ENCODE measurements at places on chromosomes 6 and 20. TPM values are rescaled to one million over a fixed set of nuclear protein-coding genes. Genes with fewer than 3 reads are reported as not detected.

DNA sequence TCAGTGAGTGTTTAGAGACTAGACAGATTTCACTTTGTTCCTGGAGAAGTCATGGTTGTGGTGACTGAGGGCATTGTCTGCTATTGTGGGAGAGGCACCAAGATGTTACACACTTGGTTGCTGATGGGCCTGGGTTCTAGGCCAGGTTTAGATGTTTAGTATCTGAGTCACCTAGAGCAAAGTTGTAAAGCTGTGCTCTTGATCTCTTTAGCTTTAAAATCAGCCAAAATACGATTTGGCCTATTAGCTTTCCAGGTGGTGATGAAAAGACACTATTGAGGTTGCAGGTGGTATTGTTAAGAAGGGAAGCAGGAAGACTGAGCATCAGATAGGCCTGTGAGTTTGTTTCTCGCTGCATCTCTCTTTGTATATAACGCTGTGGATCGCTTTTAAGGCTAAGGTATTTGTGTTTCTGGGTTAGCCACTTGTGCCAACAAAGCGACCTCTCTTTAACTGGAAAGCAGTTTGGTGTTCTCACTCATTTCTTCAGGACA lies 48.6 kb downstream of the FOXO3 start:
- H3K27ac ChIP-seq: no peak overlapping the region
- H3K4me1 ChIP-seq: peaks cover 3% of the 10 kb centered on the region
- H3K36me3 ChIP-seq: peaks cover 3% of the 10 kb centered on the region
- H3K4me3 ChIP-seq: no peak overlapping the region

DNA sequence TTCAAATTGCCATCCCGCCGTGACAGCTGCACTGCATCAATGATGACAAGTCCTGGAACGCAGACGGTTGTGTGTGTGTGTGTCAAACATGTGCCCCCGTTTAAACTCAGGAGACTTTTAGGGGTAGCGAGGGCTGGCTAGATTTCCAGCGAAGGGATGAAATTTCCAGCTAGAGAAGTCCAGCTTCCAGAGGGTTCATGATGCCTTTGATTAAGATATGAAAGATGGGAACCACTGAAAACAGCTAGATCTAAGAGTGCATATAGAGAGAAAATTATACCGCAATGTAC lies 644 bp downstream of the KIZ start:
- H3K36me3 ChIP-seq: no peaks in the 10 kb centered on the region
- H3K4me3 ChIP-seq: peak overlapping the region; percentile 87
- H3K4me1 ChIP-seq: peaks cover 21% of the 10 kb centered on the region
- DNase-seq: no peak
- H3K27ac ChIP-seq: peak overlapping the region; percentile 93

- DNase-seq: no peak
- H3K36me3 ChIP-seq: no peaks in the 10 kb centered on the region
- H3K27ac ChIP-seq: no peak overlapping the region
Observed at GRCh38 chr6:77424761-77425160, 38.5 kb downstream of the HTR1B start.

DNA sequence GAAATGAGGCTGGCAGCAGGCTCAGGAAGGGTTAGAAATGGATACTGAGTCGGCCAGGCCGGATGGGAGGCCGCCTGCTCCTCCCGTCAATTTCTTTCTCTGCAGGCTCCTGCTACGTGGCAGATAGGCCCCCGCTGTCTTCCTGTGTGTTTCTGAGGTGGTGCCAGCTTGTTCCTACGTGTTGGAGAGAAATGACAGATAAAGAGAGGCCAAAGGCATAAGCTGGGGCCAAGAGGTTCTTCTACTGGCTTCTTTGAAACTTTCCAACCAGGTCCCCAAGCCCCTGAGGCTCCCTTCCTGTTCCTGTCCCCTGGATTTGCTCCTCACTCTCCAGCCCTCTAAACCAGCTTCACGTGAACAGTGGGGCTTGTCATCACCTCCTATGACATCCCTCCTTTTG lies 76.8 kb downstream of the TCP11 start:
- no peak overlapping the region for H3K27ac ChIP-seq
- H3K4me3 ChIP-seq: no peak overlapping the region
- no peaks in the 10 kb centered on the region for H3K36me3 ChIP-seq
- H3K4me1 ChIP-seq: peaks cover 22% of the 10 kb centered on the region

DNA sequence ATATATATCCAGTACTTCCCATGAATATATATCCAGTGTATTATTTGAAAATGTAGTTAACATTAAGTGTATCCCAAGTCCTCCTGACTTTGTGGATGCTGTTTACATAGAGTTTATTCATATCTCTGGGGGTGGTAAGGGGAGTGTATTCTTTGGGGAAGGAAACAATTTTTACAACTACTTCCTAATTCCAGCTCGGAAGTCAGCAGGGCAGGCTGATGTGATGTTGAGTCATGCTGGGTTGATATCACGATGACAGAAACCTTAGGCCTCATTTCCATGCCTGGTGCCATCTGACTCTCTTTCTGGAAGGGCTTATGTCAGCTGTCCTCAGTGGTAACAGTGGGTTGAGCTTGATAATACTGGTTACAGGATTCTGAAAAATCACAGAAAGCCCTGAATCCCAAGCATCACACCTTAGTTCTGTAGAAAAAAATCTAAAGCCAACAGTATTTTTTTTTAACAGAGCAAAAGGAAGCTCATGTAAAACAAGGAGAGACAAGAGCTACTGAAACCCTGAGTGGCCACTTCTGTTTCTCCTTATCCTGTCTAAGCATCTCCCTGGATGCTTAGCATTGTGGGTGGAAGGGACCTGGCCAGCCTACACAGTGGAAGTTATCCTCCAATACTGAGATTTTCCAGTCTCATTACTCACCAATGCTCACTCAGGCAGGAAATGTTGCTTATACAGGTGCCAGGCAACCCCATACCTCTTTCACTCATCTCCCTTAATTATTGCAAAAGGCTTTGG lies 75.2 kb upstream of the IYD start:
- peaks cover 6% of the 10 kb centered on the region for H3K27me3 ChIP-seq
- no peak for DNase-seq
- no peaks in the 10 kb centered on the region for H3K36me3 ChIP-seq
- H3K4me3 ChIP-seq: no peak overlapping the region
- no peaks in the 10 kb centered on the region for H3K4me1 ChIP-seq

GRCh38 chr6:48229841-48230240 lies 118.8 kb upstream of the PTCHD4 start:
- DNase-seq: no peak
- no peak overlapping the region for H3K27ac ChIP-seq
- H3K36me3 ChIP-seq: no peaks in the 10 kb centered on the region
- no peaks in the 10 kb centered on the region for H3K27me3 ChIP-seq

- H3K4me3 ChIP-seq: no peak overlapping the region
- peaks cover 4% of the 10 kb centered on the region for H3K4me1 ChIP-seq
- DNase-seq: no peak
- no peaks in the 10 kb centered on the region for H3K36me3 ChIP-seq
Observed at GRCh38 chr6:145621776-145622175, 113.5 kb downstream of the EPM2A start.

DNA sequence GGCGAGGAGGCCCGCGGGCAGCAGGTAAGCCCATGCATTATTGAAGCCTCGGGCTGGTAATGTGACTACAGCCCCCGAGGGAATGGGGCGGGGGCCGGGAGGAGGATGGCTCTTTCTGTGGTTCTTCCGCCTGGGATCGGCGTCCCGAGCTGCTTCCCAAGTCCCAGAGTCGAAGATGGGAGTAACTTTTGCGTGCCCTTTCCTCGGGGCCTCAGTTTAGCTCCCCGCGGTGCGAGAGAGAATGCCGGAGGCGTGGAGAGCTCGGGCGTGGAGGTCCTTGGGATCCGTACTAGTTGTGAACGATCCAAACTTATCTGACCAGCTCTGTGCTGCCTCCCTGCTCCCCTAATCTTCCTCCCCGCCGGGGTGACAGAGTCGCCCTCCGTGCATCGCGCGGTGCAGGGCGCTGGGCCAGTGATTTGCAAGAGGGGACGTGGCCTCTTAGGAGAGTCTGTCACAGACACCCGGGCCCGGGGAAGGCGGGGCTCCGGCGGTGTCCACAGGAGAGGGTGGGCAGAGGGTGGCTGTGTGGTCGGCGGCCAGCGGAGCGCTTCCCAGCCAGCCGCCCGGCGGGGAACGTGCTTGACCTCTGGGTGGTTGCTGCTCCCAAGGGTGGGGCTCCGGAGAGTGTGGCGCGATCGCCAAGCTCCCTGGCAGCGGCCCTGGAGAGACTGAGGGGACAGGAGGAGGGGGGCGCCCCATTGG lies 815 bp downstream of the UTRN start:
- no peaks in the 10 kb centered on the region for H3K36me3 ChIP-seq
- peak overlapping the region; percentile 91 for H3K4me3 ChIP-seq
- DNase-seq: peak; percentile 39
- H3K27me3 ChIP-seq: peaks cover 31% of the 10 kb centered on the region
- H3K4me1 ChIP-seq: peaks cover 22% of the 10 kb centered on the region

DNA sequence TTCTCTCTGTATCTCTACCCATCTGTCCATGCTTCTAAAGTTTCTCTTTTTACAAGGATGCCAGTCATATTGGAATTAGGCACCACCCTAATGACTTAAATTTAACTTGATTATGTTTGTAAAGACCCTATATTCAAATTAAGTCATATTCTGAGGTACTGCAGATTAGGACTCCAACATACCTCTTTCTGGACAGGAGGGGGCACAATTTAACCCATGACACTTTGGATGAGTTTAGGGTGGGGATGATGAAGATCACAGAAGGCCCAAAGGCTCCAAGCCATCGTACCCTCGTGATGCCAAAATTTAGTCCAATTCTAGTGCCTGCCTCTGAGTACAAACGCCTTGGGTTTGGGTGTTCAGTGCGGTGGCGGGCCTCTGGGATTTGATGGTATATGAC lies 15.0 kb upstream of the NKX2-2 start:
- peaks cover 69% of the 10 kb centered on the region for H3K27me3 ChIP-seq
- no peak overlapping the region for H3K27ac ChIP-seq
- no peaks in the 10 kb centered on the region for H3K36me3 ChIP-seq

GRCh38 chr6:14277405-14277930 lies 159.9 kb downstream of the CD83 start:
- peaks cover 53% of the 10 kb centered on the region for H3K4me1 ChIP-seq
- peaks cover 7% of the 10 kb centered on the region for H3K36me3 ChIP-seq
- H3K27me3 ChIP-seq: no peaks in the 10 kb centered on the region
- H3K27ac ChIP-seq: peak overlapping the region; percentile 96

- no peak overlapping the region for H3K27ac ChIP-seq
- H3K4me1 ChIP-seq: no peaks in the 10 kb centered on the region
- H3K27me3 ChIP-seq: peaks cover 3% of the 10 kb centered on the region
- H3K4me3 ChIP-seq: no peak overlapping the region
- H3K36me3 ChIP-seq: no peaks in the 10 kb centered on the region
Observed at GRCh38 chr6:34518669-34519365, 37.3 kb downstream of the SPDEF start.

GRCh38 chr6:10409731-10410206 lies 5.1 kb downstream of the TFAP2A start:
- no peak for DNase-seq
- H3K36me3 ChIP-seq: peaks cover 34% of the 10 kb centered on the region
- H3K4me1 ChIP-seq: peaks cover 32% of the 10 kb centered on the region
- peaks cover 89% of the 10 kb centered on the region for H3K27me3 ChIP-seq
- peak overlapping the region; percentile 34 for H3K4me3 ChIP-seq
- H3K27ac ChIP-seq: peak overlapping the region; percentile 32

DNA sequence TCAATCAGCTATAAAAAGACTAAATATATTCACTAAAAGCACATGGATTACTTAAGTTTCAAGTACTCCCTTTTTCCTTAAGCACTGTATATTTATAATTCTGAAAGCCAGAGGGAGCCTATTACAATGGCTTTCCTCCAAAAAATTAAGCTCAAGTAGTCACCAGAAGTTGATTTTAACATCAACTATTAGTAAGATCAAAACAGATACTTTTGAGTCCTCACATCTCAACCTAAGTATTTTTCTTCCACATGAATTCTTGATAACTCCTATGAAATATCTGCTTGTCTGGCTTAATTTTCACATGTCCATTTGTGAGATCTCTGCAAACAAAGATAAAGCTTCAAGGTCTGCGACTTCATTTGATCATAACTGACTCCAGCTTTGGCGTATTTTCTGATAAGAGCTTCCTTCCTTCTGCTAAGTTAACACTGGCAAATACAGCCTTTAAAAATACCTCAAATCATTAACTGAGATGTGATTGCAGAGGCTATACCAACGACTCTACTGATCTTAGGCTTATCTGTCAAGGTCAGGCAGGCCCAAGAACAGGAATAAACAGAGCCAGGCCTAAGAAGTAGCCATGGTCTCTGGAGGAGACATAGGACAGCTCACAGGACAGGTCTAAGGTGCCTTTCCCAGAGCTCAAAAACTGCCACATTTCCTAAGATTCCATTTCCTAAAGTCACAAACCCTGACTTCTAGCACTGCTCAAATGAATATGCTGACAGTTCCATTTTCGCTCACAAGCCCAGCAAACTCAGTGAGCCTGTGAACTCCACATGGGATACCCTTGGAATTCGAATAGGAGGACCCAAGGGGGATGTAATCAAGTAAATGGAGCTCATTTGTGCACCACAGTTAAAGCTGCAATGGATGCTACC lies 10.0 kb downstream of the SNX5 start:
- peaks cover 60% of the 10 kb centered on the region for H3K36me3 ChIP-seq
- no peak for DNase-seq
- H3K27me3 ChIP-seq: no peaks in the 10 kb centered on the region
- H3K27ac ChIP-seq: peak overlapping the region; percentile 73
- H3K4me3 ChIP-seq: no peak overlapping the region

- H3K27me3 ChIP-seq: no peaks in the 10 kb centered on the region
- peaks cover 29% of the 10 kb centered on the region for H3K4me1 ChIP-seq
- H3K27ac ChIP-seq: peak overlapping the region; percentile 90
Observed at GRCh38 chr20:63273635-63274380, 1.2 kb downstream of the ARFGAP1 start.

DNA sequence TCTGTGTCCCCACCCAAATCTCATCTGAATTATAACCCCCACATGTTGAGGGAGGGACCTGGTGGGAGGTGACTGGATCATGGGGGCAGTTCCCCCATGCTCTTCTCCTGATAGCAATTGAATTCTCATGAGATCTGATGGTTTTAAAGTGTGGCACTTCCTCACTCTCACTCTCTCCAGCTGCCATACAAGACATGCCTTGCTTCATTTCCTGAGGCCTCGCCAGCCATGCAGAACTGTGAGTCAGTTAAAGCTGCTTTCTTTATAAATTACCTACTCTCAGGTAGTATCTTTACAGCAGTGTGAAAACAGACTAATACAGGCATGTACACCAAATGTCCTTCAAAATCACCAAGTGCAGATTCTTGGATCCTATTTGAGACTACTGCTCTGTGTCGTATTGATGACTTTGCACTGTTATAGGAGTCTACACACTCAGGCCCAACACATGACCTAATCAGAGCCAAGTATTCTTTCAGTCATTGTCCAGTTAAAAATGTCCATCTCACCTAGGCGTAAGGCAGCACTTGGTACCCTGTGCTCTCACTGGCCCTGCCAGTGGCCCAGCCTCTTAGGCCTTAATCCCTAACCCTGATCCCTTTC lies 52.8 kb upstream of the UST start:
- DNase-seq: no peak
- no peaks in the 10 kb centered on the region for H3K27me3 ChIP-seq
- no peak overlapping the region for H3K27ac ChIP-seq
- H3K4me1 ChIP-seq: no peaks in the 10 kb centered on the region

- peaks cover 91% of the 10 kb centered on the region for H3K4me1 ChIP-seq
- H3K27me3 ChIP-seq: no peaks in the 10 kb centered on the region
- DNase-seq: no peak
- H3K36me3 ChIP-seq: peaks cover 58% of the 10 kb centered on the region
Observed at GRCh38 chr20:17960927-17961586, 7.5 kb downstream of the SNX5 start.

The PBOV1 gene
- total RNA-seq: not detected

The MACROD2 gene
- not detected for total RNA-seq

The RCAN2 gene
- total RNA-seq: 0.57 TPM

The STX11 gene
- total RNA-seq: 13.7 TPM

The HLA-DOB gene
- 2.9 TPM for total RNA-seq

The HLA-DQA2 gene
- 0.27 TPM for total RNA-seq

The MAVS gene
- 36.4 TPM for total RNA-seq

The MUC21 gene
- not detected for total RNA-seq

The CCN6 gene
- not detected for total RNA-seq
